Stimulated activated CD4-positive, alpha-beta T cell treated with anti-CD3 and anti-CD28 coated beads, Interleukin-1b, Interleukin-23, amount 100 ng/mL, for 4 hours (primary cell): ENCODE measurements at places on chromosomes 1 and 21.

DNA sequence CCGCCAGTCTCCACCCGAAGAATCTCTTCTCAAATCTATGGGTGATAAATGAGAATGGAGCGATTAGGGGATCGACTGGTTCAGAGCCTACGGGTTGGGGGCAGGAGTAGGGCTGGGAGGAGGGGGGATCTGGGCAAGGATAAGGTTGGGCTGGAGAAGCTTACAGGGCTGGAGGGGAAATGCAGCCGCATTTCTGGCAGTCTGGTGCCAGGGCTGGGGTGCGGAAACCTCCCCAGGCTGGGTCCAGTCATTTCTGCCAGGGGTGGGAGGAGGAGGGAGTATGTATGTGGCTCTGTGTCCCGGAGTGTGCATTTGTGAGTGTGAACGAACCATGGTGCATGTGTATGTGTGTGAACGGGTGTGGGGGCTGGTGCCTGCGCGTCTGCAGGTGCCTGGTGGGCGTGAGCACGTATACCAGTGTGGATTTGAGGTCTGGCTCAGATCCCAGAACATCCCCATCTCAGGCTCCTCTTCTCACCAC, 10.2 kb downstream of the C1orf216 start:
- DNase-seq: no peak

GRCh38 chr1:200198236-200198635, 170.7 kb downstream of the NR5A2 start:
- no peak for DNase-seq

DNA sequence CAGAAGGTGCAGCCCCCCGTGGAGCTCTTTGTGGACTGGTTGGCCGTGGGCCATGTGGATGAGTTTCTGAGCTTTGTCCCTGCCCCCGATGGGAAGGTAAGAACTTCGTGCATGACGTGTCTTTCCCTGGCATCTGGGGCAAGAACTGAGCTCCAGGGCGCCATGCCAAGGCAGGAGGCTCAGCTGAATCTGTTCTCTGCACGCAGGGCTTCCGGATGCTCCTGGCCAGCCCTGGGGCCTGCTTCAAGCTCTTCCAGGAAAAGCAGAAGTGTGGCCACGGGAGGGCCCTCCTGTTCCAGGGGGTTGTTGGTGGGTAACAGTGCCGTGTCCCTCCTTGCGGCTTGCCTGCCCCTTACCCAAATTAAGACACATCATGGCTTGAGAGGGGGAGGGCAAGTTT, 27.7 kb downstream of the PADI3 start:
- no peak for DNase-seq

GRCh38 chr21:34129039-34129891, 55.9 kb downstream of the MRPS6 start:
- peak; percentile 39 for DNase-seq

- no peak for DNase-seq
Observed at GRCh38 chr1:6212193-6212959, 6.5 kb downstream of the RNF207 start.

- no peak for DNase-seq
Observed at GRCh38 chr1:56754708-56755479, 64.3 kb downstream of the FYB2 start.

DNA sequence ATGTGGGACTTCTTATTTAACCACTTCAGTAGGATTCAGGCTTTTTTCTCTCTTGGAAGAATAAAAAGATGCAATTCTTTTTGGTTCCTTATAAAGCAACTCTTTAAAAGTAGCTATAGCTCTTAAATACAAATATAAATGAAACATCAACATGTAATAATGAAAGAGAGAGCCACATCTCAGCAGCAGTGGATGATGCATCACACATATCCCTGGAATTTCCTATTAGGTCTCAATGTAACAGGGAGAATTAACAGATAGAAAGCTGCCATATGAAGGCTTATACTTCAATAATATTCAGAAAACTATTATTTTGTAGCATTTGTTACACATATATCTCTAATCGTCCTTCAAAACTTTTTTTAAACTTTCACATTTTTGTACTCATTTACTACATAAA, 119.0 kb upstream of the USH2A start:
- no peak for DNase-seq

DNA sequence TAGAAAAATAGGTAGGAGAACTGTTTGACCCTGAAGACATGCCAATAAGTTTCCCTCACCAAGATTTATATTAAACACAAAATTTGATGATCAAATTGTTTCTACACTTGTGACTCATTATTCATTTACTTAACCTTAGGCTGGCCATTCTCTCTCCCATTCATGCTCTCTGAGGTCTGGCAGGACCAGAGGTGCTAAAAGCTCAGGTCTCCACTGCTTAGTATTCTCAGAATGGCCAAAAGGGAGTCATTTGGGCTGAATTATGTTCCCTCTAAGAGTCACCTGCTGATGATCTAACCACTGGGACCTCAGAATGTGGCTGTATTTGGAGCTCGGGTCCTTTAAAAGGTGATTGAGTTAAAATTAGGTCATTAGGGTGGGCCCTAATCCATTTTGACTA, 47.1 kb upstream of the ATP1B1 start:
- DNase-seq: no peak

DNA sequence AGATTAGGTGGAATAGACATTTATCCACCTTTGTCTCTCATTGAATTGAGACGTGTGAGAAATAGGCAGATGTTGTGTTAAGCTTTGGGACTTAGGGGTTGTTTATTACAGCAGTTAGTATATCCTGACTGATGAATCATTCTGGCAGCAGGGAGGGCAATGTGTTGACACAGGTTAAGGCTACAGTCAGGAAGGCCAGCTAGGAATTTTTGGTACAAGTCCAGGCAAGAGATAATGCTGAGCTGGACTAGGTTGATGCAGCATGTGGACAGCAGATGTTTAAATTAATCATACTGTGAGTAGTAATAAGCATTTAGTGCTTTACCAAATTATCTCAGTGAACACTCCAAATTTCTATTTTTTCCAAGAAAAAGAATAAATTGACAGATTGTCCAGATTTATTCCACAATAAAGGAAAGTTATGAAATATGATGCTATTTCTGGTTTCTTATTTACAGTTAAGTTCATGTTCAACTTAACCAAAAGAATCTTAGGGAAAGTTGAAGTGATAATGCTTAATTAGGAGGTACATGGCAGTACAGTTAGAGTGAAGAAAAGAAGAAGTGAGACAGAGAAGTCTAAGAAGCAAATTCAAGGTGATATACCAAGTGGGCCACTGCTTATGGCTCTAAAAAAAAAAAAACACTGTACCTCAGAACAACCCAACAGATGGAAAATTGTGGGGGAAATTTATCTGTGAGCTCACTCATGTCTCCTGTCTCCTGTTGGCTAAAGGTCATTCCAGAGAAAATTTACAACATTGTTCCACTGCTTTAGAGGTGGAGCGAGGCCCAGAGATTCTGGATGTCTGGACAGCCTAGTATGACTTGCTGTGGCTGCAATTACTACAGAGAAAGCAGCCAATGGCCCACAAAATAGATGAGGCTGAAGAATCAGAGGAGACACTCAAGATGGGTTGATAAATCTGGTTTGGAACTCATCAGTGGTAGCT, 102.7 kb upstream of the C21orf91 start:
- no peak for DNase-seq

GRCh38 chr1:71045463-71046028, 2.1 kb downstream of the PTGER3 start:
- DNase-seq: no peak

DNA sequence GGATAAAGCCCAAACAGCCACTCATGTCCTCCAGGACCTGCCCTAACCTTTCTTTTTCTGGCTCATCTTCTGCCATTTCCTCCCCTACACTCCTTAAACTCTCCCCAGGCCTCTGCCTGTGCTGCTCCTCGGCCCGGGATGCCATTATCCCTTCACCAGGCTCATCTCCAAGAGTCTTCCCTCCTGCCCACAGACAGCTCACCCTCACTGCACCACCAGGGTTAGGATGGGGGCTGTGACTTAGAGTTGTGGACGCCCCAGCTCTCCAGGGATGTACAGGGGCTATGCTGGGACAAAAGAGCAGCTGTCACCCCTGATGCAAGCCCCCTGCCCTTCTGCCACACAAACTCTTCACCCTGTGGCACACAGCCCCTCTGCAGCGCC, 32.0 kb downstream of the TTC39A start:
- DNase-seq: no peak

- no peak for DNase-seq
Observed at GRCh38 chr1:57470036-57470435, 46.2 kb upstream of the DAB1 start.

DNA sequence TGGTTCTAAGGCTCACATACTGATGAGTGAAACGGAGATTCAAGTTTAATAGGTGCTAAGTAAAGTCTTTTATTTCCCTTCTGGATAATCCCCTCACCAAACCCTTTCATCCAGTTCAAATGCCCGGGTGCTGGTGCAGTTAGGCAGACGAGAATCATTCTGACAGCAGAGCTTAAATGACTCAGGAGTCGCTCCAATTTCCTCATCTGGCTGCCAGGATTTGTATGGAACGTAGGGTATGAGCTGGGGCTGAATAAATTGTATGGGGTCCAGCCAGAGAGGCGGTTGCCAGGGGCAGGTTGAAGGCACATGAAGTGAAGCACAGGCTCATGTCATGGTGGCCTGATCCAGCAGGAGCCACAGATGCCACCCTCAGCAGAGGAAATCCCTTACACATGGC, 76.0 kb downstream of the PAPPA2 start:
- DNase-seq: no peak
